ENCODE measurements at places on chromosomes 2 and 18.

GRCh38 chr2:12862541-12862940 is 145.8 kb downstream of the TRIB2 start:
- DNase-seq: no peak

- no peak for DNase-seq
Observed at GRCh38 chr18:66005831-66006588, 255.2 kb downstream of the CDH7 start.

DNA sequence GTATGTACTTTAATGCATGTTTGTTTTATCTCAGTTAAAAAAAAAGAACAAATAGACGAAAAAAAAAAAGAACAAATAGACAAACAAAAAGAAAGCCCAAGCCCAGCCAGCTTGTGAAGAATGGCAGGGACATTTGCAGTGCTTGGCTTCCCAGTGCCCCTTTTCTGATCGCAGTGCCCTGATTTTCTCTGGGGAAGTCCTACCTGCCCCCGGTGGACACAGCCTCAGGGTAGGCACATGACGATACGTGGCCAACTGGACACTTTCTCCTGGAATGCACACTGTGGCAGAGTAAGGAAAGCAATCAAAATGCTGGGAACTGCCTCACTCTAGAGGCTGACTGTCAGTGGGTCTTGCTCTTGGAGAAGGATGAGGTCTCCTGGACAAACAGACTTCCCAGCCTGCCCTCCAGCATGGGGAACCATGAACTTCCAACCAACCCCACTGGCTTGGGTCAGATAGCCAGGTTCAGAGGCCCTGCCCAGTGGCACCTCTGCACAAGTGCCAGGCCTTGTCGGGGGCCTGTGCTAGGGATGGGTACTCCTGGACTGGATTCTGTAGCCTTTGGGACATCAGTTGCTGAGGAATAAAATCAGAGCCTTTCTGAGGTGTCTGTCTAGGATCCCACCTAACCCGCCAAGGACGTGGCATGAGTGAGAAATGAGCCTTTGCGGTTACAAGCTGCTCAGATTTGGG is 76.7 kb downstream of the INHBB start:
- DNase-seq: no peak

DNA sequence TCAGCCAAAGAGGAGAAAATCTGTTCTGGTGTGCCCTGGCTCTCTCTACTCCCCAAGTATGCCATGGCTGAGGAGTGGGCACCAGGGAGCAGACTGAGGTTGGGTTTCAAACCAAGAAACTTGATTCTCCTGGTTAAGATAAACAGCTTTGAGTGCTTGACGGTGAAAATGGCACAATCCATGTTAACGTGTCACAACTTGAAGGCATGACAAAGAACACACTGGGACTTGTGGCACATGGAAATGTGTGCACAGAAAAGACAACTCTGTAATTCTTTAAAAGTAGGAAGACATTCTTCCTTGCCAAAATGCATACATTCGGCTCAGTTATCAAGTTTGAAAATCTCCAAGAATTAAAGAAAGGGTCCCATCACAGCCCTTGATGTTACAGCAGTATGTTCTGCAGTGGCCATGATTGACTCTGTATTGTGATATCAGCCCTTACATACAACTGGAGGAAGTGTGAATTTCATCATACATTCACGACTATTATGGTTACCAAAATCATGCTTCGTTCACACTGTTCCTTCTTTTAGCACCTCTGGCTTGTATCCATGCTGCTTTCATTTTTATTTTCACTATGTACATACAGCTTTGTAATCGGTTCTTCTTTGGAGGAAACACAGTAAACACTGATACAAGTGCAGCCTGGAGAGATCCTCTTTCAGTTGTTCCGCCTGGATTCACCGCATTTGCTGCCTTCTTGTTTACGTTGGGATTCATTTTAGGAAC is 15.6 kb upstream of the ACTG2 start:
- DNase-seq: no peak

GRCh38 chr2:15780234-15780633 is 160.1 kb upstream of the MYCN start:
- DNase-seq: no peak

Data from GDM1 (cell line).